NCI-H446 treated with DMSO at 0.1 percent for 48 hours (cell line): ENCODE measurements at places on chromosomes 1 and 21.

- DNase-seq = no peak
These were observed 37.5 kb upstream of the RUNX3 start for GRCh38 chr1:24967555-24967954.

GRCh38 chr1:51044199-51044598 lies 57.8 kb upstream of the C1orf185 start:
- DNase-seq = peak; percentile 29

GRCh38 chr1:2474104-2474844 lies 1.8 kb upstream of the PLCH2 start:
- DNase-seq = no peak

DNA sequence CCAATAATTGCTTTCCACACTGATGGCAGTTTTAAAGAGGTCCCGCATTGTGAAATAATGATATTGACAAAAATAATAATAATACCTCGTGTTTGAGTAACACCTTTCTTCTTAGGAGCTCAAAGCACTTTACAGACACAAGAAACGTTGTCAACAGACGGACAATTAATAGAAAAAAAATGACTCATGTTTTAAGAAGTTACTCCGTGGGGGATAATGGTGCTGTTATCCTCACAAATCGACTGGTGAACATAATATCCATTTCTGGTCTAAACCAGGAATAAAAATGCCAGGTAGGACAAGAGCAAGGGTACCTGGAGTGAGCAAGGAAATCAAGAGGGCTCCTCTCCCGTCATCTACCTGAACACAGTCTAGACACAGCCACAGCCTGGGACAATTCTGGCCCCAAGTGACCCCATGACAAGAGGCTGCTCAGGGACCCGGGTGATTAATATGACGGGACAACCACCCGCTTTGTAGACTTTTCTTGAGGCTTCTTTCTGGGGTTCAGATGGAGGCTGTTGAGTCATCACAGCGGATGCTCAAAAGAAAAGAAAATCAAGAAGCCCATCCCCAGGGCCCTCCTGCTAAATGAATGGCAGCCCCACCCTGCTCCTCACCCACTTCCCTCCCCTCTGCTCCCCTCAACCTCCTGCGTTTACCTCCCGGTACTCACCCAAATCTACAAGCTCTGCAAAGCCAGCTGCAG lies 146.2 kb upstream of the IRF2BP2 start:
- no peak for DNase-seq

GRCh38 chr1:119373465-119373864 lies 4.9 kb downstream of the HAO2 start:
- DNase-seq = no peak

DNA sequence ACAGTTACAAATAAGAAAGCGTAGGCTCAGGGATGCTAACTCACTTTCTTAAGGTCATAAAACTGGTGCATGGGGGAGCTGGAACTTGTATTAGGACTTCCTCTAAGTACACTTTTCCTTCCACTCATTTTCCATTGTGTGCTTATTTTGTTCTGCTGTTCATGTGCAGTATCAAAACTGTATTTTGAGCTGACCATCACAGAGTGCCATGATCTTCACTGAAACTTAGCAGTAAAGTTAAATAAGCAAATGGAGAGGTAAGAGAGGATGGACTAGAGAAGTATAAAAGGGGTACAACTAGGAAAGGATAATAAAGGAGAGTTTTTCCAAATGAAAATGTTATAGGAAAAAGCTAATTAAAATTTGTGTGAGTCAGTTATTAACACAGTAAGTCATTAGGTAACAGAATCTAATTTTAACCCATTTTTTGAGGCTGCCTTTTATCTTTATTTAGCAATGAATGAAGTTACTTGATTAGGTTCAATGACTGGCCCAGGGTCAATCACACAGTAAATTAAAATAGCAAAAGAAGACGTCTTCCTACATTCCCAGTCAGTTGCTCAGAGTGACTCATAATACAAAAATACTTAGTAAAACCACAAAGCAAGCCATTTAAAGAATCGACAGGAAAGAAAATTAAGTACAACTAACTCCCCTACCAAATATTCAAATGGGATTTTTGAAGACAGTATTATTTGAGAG lies 165.8 kb upstream of the C1orf105 start:
- no peak for DNase-seq

DNA sequence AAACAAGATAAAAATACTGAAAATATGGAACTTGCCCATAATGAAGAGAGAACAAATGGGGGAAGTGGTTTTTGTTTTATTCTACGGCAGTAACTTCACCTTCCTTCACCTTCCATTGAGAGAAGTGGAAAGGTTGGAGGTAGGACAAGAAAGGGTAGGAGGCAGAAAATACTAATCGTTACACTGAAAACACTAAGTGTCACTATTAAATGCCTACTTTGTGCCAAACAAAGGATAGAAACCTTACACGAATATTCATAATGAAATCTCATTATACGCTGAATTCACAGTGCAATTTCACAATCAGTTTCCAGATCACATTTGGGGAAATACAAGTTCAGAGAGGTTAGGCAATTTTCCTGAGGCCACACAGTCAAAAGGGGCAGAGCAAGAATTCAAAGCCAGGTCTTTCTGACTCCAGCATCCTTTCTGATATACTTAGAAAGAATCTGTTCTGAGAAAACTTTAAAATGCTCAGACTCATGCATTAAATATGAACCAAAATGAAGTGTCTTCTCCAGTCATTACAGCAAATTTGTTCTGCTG lies 3.0 kb downstream of the TIAM1 start:
- DNase-seq = no peak

DNA sequence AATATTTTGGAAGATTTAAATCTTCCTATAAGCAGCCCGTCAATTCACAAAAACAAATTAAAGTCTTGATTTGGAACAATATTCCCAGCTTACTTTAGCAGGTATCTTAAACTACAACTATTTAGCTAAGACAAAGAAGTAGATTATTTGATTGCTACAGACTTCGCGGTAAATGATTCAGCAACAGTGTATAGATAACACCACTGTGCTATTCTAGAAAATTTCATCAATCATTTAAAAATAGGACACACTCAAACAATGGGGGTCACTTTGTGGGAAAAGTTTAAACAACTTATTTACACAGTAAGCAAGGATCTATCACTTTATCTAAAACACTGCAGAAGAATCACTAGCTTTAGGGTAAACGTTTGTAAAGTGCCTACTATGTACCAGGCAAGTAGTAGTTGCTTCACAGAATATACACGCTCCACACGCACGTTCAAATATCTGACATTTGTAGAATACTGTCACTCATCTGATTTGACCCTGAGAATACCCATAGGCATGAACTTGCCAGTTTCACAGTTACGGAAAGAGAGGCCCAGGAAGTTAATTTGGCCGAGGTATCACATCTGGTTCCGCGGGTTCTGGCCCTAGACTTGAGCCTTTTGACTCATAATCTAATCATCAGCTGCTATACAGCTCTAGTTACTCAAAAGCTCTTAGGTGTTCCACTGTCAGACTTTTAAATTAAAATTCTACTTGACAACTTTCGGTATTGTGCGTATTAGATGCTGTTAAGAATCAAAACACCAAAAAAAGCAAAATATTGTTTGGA lies 876 bp downstream of the DENND2C start:
- DNase-seq = no peak

DNA sequence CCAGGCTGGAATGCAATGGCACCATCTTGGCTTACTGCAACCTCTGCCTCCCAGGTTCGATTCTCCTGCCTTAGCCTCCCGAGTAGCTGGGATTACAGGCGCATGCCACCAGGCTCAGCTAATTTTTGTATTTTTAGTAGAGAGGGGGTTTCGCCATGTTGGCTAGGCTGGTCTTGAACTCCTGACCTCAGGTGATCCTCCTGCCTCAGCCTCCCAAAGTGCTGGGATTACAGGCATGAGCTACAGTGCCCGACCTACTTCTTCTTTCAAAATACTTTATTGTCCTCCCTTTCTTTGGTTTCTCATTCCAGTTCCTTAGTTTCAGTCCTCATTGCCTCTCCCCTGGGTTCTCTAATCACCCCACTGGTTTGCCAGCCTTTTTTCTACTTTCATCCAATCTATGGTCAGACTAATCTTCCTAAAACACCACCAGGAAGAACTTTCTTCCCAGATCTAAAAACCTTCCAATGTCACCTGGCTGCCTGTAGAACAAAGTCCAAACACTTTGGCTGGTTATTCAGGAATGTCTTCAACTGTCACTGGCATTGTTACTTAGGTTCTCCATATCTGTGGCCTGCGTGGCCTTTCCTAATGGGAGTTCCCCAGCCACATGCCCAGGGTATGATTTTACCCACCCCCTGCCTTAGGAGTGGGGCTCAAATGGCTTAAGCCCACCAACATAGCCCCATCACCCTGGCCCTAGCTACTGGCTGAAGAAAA lies 29.0 kb upstream of the SLC30A1 start:
- DNase-seq = no peak

GRCh38 chr1:39131940-39132339 lies 72.6 kb upstream of the MACF1 start:
- no peak for DNase-seq

GRCh38 chr21:27837936-27838335 lies 871.0 kb upstream of the ADAMTS5 start:
- no peak for DNase-seq

DNA sequence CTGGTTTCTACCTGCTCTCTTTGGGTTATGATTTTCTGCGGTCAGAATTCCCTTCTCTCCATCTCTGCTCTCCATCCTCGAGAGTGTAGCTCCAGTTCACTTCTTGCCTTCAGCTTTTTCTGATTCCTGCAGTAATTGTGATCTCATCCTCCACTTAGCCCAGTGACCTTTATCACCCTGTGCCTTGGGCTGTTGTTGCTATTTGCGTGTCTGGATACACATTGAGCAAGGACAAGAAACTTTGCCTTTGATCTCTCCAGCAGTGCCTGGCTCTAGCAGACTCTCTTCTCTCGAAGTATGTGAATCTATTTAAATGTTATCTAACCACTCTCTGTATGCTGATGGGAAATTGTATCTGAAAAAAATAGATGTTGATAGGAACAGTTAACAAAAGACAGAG lies 76.4 kb upstream of the MARK1 start:
- DNase-seq = no peak

DNA sequence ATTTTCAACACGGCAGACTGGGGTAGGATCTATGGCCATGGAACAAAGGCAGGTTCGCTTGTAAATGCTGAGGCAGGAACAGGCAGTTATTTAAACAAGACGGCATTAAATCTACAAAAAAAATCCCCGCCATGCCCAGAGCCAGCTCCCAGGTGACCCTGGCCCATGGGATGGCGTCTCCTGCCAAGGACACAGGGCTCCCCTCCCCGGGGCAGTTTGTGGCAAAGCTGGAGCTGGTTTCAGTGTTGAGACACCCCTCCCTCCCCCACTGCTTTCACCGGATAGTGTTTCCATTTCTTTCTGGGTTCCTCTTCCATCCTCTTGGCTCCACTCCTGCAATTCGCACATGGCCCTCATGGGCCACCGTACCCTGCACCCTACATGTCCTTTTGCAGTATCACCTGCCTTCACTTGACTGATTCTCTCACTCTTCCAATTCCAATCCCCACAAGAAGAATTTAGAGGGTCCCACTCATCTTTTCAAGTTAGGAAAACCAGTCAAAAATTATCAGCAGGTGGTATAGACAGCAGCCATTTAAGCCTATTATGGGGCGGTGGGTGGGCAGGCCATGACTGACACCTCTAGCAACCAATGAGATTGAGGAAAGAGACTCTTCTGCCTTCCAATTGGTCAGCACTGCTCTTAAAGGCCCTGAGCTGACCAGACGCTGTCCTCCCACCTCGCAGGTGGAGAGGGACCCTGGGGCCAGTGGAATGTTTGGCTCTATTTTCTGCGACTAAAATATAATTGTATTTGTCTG lies 52.0 kb downstream of the OLIG1 start:
- peak; percentile 32 for DNase-seq

DNA sequence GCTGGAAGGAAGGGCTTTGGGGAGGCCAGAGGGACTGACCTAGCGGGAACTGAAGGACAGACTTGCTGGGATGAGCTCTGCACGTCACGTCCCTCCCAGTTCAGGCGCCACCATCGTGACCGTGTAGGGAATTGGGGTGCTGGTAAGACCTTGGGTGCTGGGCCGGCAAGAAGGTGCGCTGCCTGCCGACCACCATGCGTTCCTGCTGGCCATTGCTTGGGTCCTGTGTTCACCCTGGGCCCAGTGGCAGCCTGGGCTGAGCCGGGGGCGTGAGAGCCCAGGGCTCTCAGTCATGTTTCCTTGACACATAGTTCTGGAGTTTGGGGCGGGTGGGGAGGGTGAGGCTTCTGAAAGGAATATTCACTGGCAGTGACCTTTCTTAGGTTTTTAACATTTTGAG lies 176.0 kb downstream of the CAMTA1 start:
- no peak for DNase-seq

- no peak for DNase-seq
These were observed 11.5 kb downstream of the TNFSF4 start for GRCh38 chr1:173195596-173196088.

GRCh38 chr1:175167861-175168260 lies 24.7 kb downstream of the KIAA0040 start:
- DNase-seq = no peak

DNA sequence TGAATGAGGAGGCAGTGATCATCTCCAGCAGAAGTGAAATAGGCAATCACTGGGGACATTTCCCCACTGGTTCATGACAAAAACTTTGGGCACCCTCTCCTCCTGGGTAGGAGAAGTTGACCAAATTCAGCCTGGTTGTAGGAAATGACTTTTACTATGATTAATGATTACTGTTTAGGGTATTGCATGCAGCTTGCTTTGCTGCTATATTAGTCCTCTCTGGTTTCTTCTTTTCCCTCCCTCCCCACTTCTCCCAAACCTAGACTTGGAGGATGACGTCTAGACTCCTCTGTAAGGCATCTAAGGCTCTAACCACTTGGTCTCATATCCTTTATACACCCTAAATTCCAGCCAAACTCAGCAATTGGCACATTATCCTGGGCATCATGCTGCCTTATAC lies 3.4 kb upstream of the RGS16 start:
- DNase-seq = no peak

- DNase-seq = no peak
These were observed 10.5 kb downstream of the KIAA1614 start for GRCh38 chr1:180923021-180923841.

DNA sequence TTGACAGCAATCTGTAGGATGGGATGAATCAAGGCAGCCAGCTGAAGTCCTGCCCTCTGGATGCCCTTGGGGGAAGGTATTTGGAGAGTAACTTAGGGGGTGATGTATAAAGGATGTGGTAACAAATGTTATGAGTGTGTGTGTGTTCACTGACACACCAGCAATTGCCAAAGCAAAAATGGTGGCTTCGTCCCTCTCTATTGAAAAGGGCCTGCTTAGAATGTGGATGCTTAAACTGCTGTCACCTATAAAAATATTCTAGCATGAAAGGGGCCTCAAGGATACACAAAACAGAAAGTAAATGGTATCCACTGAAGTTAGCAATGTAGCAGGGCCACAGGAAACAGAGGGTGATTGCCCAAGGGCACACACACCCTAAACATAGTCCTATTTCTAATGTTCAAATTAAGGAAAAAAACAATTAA lies 15.1 kb upstream of the AIM2 start:
- DNase-seq = no peak

DNA sequence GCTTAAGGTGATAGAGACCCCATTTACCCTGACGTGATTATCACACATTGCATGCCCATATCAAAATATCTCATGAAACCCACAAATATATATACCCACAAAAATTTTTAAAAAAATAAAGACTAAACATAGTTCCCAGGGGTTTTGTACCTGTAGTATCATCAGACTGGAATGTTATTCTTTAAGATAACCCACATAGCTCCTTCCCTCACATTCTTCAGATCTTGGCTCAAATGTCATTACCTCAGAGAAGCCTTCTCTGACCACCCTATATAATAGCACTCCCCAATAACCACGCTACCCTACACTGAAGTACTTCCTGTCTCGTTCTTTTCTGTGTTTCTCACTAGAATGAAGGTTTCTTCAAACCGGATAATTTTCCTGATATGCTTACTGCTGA lies 138.3 kb upstream of the SNX7 start:
- no peak for DNase-seq

- DNase-seq = no peak
These were observed 28.6 kb downstream of the TTC39A start for GRCh38 chr1:51301844-51302162.
